ENCODE measurements at places on chromosomes 11 and 22. TPM values are rescaled to one million over a fixed set of nuclear protein-coding genes. Genes with fewer than 3 reads are reported as not detected.

SERPIND1 gene
- 0.58 TPM for total RNA-seq

DNA sequence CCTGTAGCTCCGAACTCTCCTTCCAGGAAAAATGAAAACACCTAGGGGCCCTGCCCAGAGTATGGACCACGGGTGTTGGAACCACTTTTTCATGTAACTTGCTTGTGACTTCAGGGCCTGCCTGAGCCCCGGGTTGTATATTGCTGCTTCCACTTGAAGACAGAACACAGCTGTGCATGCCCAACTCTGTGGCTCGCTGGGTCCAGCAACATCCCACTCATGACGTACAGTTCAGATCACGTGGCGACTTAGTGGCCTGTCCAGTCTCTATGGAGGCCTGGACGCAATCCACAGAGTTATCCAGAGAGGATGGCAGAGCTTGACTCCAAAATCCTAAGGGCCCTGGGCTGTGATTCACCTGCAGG lies 6.8 kb downstream of the C11orf21 start:
- H3K27me3 ChIP-seq = no peaks in the 10 kb centered on the region
- H3K4me3 ChIP-seq = no peak overlapping the region
- DNase-seq = peak; percentile 37
- H3K27ac ChIP-seq = no peak overlapping the region

ELF5 gene
- total RNA-seq = 10.7 TPM

GP1BB gene
- 1.3 TPM for total RNA-seq

DNA sequence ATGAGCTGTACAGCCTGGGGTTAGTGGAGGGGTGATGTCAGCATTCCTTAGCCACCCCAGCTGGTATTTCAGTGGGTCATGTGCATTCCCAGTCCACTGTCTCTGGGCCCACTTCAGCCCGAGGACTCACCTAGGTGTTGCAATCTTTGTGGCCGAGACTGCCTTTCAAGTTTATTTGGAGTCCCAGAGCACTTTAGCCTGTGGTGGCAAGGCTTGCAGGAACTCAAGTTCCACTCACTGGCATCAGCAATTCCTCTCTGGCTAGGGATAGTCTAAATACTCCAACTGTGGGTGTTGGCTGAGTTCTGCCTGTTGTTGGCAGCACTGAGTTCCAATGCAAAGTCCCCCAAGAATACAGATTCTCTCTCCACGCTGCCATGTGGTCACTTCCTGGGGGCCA lies 191.6 kb upstream of the PGR start:
- no peaks in the 10 kb centered on the region for H3K27me3 ChIP-seq
- no peaks in the 10 kb centered on the region for H3K36me3 ChIP-seq
- no peak overlapping the region for H3K27ac ChIP-seq
- DNase-seq = peak; percentile 78

- H3K4me1 ChIP-seq = no peaks in the 10 kb centered on the region
- no peak overlapping the region for H3K4me3 ChIP-seq
- peak; percentile 59 for DNase-seq
- no peaks in the 10 kb centered on the region for H3K27me3 ChIP-seq
- H3K36me3 ChIP-seq = peaks cover 80% of the 10 kb centered on the region
These were observed 42.6 kb downstream of the PPP2R1B start for GRCh38 chr11:111723595-111723994.

CNTF gene
- 1.2 TPM for total RNA-seq

- H3K36me3 ChIP-seq = no peaks in the 10 kb centered on the region
- no peaks in the 10 kb centered on the region for H3K27me3 ChIP-seq
- no peak overlapping the region for H3K4me3 ChIP-seq
- H3K4me1 ChIP-seq = no peaks in the 10 kb centered on the region
- DNase-seq = no peak
- no peak overlapping the region for H3K27ac ChIP-seq
These were observed 16.5 kb downstream of the C11orf91 start for GRCh38 chr11:33684003-33684706.

SLN gene
- total RNA-seq = 1.0 TPM

MFRP gene
- total RNA-seq = not detected

DNA sequence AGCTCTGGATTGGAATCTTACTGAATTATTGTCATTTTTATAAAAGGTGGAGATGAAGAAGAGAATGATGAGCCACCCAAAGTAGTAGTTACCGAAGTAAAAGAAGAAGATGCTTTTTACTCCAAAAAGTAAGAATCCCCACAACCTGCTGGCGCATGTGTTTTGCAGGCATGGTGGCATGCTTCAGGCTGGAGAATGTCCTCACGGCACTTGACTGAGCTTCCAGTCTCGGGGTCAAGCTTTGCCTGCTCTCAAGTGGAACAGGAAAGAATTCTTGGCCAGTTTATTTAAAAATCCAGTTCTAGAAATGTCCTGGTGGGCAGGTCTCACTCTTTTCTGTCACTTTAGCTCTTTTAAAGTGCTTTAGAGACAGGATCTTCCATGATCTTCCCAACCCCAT lies 17.5 kb downstream of the NUP50 start:
- H3K4me1 ChIP-seq = peaks cover 4% of the 10 kb centered on the region
- peaks cover 97% of the 10 kb centered on the region for H3K36me3 ChIP-seq
- DNase-seq = no peak
- no peak overlapping the region for H3K4me3 ChIP-seq
